ENCODE measurements at places on chromosomes 16 and 17. TPM values are rescaled to one million over a fixed set of nuclear protein-coding genes. Genes with fewer than 3 reads are reported as not detected.
A peak's percentile ranks its signal among the peaks of the same experiment; 100 is the strongest.

DNA sequence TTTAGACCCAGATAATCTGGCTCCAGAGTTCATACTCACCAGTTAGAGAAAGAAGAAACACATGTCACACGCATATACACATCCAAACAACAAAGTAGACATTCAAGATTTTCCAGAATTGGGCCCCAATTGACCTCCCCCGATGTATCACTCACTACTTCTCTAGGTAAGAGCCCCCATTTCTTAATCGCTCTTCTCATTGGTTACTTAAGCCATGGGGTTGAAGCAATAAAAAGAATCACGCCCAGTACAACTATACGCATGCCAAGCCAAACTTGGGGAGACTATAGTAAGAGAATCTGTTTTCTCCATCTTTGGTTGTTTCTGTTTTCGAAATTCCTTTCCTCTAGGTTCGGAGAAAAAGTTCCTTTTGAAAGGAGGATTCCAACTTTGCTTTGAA is 565 bp downstream of the DDX52 start:
- peaks cover 33% of the 10 kb centered on the region for H3K36me3 ChIP-seq
- H3K4me1 ChIP-seq = peaks cover 27% of the 10 kb centered on the region
- H3K4me3 ChIP-seq = peak overlapping the region; percentile 94
- H3K27ac ChIP-seq = peak overlapping the region; percentile 92
- DNase-seq = peak; percentile 58
- peaks cover 35% of the 10 kb centered on the region for H3K27me3 ChIP-seq

DNA sequence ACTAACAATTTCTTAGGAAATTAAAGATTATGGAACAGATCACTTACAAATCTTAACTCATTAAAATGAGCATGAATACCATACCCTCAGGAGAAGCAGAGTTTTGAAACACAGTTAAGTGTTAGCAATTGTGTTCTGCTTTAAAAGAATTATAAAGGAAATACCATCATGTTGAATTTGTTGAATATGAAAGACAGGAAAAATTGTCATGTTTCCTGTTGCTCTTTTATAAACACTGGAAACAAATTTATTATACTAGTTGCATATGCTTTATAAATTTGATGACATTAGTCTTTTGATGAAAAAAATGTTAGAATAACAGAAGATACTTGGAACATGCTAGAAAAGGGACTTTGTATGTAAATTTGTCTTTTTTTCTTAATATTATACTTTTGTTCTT is 59.7 kb downstream of the VMP1 start:
- no peaks in the 10 kb centered on the region for H3K27me3 ChIP-seq
- peaks cover 30% of the 10 kb centered on the region for H3K4me1 ChIP-seq
- peaks cover 47% of the 10 kb centered on the region for H3K36me3 ChIP-seq
- no peak for DNase-seq

GRCh38 chr17:67779098-67779672 is 46.1 kb upstream of the BPTF start:
- no peaks in the 10 kb centered on the region for H3K27me3 ChIP-seq
- no peak overlapping the region for H3K4me3 ChIP-seq
- peak; percentile 72 for DNase-seq
- H3K4me1 ChIP-seq = no peaks in the 10 kb centered on the region

DNA sequence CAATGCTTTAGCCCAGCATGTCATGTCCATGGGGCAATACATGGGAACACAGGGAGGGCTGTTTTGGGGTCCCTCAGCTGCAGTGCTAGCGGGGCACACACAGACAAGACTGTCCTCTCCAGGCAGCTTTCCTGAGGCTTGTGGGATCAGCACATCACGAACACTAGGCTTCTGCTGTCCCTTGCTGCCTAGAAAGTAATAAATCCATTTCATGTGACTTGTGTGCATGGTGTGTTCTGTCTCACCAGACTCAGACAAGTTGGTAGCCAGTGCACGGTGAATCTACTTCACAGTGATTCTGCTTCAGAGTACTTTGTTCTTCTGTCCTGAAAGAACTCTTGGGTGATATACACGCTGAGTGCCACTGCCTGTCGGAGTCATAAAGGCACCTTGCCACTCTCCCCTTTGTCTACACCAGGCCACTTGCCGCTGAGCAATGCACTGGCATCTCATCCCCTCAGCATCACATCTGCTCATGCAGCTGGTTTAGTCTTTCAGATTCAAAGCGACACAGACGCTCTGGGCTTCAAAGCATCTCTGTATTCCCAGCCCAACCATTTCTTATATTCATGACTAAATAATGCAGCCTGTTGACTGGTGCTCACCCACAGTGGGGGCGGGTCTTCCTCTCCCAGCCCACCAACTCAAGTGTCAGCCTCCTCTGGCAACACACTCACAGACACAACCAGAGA is 95.2 kb upstream of the COX10 start:
- peaks cover 19% of the 10 kb centered on the region for H3K4me1 ChIP-seq
- H3K4me3 ChIP-seq = no peak overlapping the region
- H3K27ac ChIP-seq = no peak overlapping the region

- peaks cover 8% of the 10 kb centered on the region for H3K27me3 ChIP-seq
- H3K36me3 ChIP-seq = no peaks in the 10 kb centered on the region
- no peak for DNase-seq
Measured at GRCh38 chr17:78910497-78911284, 7.7 kb upstream of the CEP295NL start.

DNA sequence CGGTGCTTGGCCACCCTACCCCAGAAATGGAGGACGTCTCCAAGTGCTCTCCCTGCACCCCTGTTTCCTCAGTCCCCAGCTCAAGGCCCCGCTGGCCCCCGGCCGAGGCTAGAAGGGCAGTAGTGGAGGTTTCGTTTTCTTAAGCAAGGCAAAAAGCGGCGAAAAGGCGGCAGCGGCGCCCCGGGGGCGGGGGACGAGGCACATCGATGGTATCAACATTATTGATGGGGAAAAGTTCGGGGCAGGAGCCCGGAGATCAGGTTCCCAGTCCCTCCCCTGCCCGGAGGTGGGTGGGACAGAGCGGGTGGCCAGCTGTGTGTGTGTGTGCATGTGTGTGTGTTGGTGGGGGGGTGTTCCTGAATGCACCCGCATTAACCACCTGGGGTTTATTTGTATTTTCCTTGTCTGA is 4.1 kb upstream of the SALL1 start:
- H3K27ac ChIP-seq = peak overlapping the region; percentile 37
- peaks cover 5% of the 10 kb centered on the region for H3K4me1 ChIP-seq
- H3K36me3 ChIP-seq = peaks cover 6% of the 10 kb centered on the region
- H3K27me3 ChIP-seq = peaks cover 56% of the 10 kb centered on the region

The CXCL16 gene
- total RNA-seq = 2.5 TPM

- no peak overlapping the region for H3K27ac ChIP-seq
- H3K4me3 ChIP-seq = no peak overlapping the region
- no peaks in the 10 kb centered on the region for H3K4me1 ChIP-seq
- no peaks in the 10 kb centered on the region for H3K27me3 ChIP-seq
Measured at GRCh38 chr17:9074131-9074530, 52.8 kb downstream of the NTN1 start.

The ABCA9 gene
- total RNA-seq = 0.07 TPM

GRCh38 chr17:81870131-81870980 is 781 bp downstream of the ARHGDIA start:
- peaks cover 35% of the 10 kb centered on the region for H3K36me3 ChIP-seq
- H3K27me3 ChIP-seq = no peaks in the 10 kb centered on the region
- peaks cover 38% of the 10 kb centered on the region for H3K4me1 ChIP-seq
- peak overlapping the region; percentile 92 for H3K4me3 ChIP-seq
- peak; percentile 85 for DNase-seq

DNA sequence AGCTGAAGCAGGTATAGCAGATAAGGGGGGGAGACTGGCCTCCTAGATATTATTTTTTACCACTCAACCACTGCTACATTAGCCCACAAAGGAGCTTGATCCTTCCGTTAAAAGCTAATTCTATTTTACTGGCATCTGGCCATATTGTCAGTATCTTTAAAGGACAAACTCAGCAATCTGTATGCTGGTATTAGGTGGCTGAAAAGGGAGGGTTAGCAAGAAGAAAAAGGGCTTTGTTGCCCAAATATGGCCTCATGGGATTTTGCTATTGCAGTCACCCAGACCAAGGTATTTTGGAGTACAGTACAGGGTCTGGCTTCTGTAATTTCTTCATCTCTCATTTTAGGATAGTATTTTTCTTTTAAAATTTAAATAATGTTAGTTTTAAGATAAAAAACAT is 14.4 kb downstream of the RFWD3 start:
- no peak overlapping the region for H3K4me3 ChIP-seq
- peaks cover 26% of the 10 kb centered on the region for H3K4me1 ChIP-seq
- DNase-seq = no peak
- peaks cover 58% of the 10 kb centered on the region for H3K36me3 ChIP-seq

DNA sequence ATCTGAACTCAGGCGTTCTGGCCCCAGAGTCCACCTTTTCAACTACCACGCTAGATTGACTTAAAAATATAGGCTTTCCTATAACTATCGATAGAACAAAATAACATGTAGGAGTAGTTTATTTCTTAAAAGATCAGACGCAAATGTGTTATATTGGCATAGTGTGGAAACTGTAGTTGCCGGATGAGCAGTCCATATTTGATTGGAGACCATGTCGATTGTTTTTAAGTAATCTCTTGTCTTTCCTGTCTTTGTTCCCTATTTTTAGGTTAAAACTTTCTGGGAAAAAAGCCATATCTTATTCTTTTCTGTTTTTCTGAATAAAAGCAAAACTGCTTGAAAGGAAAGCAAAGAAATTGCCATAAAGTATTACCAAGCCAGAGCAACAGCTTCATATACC is 53.1 kb downstream of the GAN start:
- no peaks in the 10 kb centered on the region for H3K27me3 ChIP-seq
- peaks cover 3% of the 10 kb centered on the region for H3K4me1 ChIP-seq
- H3K4me3 ChIP-seq = no peak overlapping the region
- no peak overlapping the region for H3K27ac ChIP-seq
- DNase-seq = no peak

DNA sequence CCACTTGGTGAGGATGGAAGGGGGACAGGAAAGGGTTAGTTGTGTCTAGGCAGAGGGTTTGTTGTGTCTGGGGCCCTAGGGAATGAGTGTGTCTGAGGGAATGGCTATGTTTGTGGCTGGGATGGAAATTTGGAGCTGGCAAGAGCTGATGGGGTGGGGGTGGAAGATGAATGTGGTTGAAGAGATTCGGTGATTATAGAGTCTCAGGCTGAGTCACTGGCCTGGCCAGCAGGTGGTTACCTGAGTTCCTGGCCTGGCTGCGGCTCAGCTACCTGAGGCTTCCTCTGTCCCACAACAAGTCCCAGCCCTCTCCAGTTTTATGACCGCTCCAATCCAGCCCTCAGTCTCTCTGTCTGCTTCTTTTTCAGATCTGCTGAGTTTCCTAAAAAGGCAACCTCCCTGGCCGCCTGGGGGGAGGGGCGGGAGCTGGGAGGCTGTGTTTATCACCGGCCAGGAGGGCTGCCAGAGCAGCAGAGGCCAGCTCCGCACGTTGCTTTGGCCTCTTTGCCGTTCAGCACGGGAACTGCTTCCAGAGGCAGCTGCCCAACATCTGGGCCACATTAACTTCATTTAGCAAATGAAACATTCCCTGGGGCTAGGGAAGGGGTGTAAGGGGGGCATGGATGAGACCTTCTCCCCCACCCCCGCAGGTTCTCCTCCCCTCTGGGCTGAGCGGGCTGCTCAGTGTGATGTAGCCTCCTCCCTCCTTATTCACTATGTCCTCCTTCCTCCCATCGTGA is 21.8 kb downstream of the ITGB3 start:
- peaks cover 4% of the 10 kb centered on the region for H3K4me1 ChIP-seq
- no peaks in the 10 kb centered on the region for H3K36me3 ChIP-seq
- H3K27ac ChIP-seq = no peak overlapping the region
- H3K4me3 ChIP-seq = no peak overlapping the region
- H3K27me3 ChIP-seq = peaks cover 25% of the 10 kb centered on the region

DNA sequence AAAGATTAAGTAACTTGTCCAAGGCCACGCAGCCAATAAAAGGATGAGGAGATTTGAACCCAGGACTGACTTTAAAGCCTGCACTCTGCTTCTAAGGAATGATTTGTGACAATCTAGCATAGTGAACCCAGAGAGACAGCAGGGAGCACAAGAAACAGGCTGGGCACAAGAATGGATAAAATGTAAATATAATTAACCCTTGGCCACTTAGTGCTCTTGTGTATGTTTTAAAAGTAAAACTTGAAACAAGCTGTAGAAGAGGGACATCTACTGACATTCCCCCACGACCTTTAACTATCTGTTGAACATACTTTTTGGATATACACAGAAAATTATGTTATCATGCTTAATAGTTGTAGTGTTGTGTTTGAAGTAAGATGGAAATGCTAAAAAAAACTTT is 141.9 kb upstream of the PMFBP1 start:
- H3K4me3 ChIP-seq = no peak overlapping the region
- H3K27ac ChIP-seq = no peak overlapping the region
- no peak for DNase-seq

DNA sequence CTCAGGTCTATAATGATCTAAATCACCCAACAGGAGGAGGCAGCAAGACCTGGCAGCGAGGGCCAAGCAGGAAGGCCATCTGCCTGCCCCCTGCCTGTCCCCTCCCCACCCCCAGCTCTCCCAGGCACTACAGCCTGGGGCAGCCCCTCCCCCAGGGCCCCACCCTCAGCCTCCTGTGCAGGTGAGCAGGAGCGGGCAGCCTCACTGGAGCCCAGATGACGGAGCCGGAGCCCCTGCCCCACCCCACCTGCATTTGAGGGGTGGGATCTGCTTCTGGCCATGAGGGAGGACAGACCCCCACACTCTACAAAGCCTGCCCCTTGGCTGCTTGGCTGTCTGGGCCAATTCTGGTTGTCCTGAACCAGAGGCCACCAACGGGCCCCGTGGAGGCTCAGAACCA is 12.4 kb upstream of the BAHCC1 start:
- no peak overlapping the region for H3K4me3 ChIP-seq
- peaks cover 15% of the 10 kb centered on the region for H3K27me3 ChIP-seq
- no peak for DNase-seq
- no peaks in the 10 kb centered on the region for H3K36me3 ChIP-seq
- H3K4me1 ChIP-seq = peaks cover 2% of the 10 kb centered on the region
- H3K27ac ChIP-seq = no peak overlapping the region

The OTOP2 gene
- not detected for total RNA-seq

GRCh38 chr17:42920106-42920900 is 19.7 kb downstream of the G6PC1 start:
- H3K4me3 ChIP-seq = no peak overlapping the region
- DNase-seq = no peak
- H3K36me3 ChIP-seq = no peaks in the 10 kb centered on the region
- no peaks in the 10 kb centered on the region for H3K4me1 ChIP-seq

The TBC1D3H gene
- not detected for total RNA-seq

GRCh38 chr17:37124821-37125173 is 176.0 kb downstream of the AATF start:
- no peak overlapping the region for H3K4me3 ChIP-seq
- DNase-seq = no peak
- no peaks in the 10 kb centered on the region for H3K4me1 ChIP-seq
